ENCODE measurements at places on chromosomes 6 and 20.

GRCh38 chr6:5214570-5215052 lies 46.1 kb downstream of the LYRM4 start:
- peak; percentile 46 for DNase-seq

DNA sequence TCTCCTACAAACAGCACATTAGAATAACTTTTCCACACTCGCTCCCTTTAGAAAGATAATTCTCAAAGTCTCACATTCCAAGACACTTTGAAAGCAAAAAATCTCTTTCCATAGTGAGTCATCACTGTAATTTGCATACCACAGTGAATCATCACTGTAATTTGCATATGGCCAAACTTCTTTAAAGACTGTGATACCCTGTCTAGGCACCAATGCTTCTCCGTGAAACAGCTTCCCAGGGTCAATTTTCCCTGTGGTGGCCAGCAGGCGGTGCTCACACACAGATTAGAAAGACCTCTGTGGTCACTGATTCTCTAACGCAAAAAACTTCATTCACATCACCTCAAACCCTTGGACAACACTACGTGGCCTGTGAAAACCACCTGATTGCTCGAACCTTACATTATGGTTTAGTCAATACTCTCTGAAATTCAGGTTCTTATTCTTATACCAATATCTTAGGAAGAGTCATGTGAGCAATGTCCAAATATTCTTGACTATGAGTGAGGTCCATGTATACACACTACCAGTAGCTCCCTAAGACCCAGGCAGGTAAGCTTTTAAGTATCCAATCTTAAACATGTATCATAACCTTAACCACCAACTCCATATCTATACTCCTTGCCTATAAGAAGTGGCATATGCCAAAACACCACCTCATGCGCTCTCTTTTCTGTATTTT lies 78.5 kb upstream of the PHACTR1 start:
- DNase-seq = peak; percentile 91

DNA sequence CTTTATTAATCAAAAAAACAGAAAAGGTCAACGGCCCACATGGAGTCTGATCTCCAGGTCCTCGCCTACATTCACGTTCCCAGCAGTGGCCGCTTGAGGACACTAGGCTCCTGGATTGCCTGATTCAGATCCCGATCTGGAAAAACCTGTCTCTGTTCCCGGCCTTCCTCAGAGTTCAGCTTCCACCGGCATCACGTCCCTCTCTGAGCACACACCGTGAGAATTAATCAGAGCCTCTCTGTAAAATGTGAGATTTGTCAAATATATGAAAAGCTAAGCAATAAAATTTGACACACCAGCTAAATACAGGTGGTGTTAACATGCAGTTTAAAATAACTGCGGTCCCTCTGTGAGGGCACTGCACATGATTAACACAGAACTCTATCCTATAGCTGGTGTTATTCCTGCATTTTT lies 122.8 kb upstream of the COL21A1 start:
- DNase-seq = peak; percentile 61

DNA sequence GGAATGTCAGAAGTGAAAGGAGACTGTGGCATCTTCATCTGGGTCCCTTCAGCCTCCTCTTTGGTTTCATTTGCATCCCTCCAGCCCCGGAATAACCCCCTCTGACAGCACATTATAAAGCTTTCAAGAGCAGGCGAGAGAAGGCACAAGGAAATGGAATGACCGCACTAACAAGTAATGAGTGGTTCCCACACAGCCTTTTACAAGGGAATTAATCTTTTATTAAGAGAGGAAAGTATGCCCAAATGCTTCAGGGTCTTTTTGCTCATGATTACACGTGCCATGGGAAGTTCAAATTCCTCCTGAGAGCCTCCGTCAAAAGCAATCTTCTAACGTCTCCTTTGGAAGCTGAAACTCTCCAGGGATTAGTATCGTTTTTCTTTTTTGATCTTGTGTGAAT lies 347.0 kb downstream of the BTBD3 start:
- DNase-seq = no peak

DNA sequence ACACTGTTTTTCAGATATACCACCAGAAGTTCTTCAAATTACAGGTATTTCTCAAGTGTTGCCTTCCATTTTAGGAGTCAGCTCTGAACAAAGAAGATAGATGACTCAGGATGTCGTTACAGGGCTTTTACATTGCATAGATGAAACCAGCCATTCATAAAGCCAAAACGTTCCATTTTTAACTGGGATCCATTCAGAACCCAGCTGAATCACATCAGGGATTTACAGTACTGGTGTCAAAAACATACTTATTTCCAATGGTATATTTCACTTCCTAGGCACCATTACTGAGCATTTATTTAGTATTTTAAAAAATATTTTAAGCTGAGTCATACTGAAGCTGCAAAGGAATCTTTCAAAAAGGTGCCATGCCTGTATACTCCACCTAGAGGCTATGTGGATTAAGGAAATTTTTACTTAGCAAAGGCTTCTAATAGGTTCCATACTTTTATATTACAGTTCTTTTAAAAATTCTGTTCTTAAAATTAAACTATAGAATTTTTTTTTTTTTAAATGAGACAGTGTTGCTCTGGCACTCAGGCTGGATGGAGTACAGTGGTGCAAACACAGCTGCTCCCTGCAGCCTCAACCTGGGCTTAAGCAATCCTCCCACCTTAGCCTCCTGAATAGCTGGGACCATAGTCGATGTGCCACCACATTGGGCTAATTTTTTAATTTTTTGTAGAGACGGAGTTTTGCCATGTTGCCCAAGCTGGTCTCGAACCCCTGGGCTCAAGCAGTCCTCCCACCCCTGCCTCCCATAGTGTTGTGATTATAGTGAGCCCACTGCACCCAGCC lies 2.6 kb downstream of the ASF1A start:
- DNase-seq = peak; percentile 55

DNA sequence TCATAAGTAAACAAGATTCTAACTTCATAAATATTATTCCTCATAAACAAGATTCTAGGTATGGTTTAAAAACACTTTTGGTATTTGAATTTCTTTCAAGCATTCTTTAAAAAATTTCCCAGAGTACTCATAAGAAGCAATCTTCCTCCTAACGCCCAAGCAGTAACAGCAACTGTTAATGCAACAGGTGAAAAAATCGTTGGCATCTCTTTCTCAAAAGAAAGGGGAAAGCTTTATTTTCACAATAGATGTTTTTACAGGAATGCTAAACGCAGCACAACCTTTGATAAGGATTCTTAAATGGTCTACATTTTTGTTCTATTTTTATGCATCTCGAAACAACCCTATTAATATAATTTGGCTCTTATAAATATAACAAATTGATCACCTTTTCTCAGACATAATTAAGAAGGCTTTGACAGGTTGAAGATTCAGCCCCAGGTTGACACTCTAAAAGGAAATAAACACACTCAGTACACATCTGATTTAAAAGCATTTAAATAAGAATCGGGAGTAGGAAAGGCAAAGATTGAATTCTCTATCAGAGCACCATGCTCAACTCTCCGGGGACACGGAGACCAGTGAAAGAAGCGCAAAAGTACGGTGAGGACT lies 634 bp downstream of the AHI1 start:
- no peak for DNase-seq

DNA sequence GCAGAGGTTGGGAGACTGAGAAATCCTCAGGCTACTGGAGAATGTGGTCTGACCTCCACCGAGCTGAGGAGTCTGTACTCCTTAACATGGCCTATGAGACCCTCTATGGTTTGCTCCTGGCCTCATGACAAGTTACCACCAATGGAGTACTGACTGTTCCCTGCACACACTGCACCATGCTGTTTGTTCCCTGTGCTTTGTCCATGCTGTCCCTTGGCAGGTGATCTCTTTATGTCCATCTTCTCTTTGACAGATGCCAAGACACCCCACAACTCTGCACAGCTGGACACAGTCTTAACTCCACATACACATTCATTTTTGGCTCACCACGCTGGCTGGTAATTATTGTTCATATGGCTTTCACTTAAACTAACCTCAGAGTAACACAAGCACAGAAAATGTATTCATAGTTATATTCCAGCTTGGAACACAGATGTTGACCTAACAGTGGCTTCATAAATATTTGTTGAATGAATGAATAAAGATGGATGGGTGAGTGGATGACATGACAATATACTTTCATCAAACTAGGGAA lies 258.0 kb downstream of the ATXN1 start:
- DNase-seq = no peak

- no peak for DNase-seq
Measured at GRCh38 chr6:144725736-144726522, 440.8 kb downstream of the UTRN start.

GRCh38 chr6:139500977-139501376 lies 126.5 kb upstream of the CITED2 start:
- no peak for DNase-seq

DNA sequence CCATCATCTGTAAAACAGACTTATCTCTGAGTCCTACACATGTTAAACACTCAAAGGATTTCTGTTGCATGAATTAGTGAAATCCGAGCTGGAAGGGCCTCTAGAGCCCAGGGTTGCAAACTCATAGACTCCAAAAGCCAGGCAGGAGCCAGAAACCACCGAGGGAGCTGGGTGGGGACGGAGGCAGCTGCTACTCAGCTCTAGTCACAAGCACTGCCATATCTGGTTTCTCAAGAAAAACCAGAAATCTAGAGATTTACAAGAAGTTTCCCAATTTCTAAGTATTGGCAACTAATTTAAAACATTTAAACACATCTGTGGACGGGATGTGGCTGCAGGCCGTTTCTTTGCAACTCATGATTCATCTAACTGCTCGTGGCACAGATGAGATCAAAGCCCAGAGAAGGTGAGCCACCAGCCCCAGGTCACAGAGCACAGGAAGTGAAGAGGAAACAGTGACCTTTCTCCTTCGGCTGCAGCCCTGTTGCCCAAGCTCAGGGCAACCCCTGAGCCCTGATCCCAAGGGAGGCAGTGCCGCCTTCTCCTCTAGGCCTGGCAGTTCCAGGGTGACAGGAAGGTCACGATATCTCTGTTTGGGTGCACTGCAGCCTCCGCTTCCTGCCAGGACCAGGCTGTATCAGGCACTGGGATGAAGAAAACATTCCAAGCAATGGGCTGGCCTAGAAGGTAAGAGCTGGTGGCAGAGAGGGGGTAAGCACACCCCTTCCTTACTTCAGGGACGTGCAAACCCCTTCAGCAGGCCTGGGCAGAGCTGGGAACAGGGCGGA lies 26.4 kb upstream of the PTGIS start:
- DNase-seq = peak; percentile 49

DNA sequence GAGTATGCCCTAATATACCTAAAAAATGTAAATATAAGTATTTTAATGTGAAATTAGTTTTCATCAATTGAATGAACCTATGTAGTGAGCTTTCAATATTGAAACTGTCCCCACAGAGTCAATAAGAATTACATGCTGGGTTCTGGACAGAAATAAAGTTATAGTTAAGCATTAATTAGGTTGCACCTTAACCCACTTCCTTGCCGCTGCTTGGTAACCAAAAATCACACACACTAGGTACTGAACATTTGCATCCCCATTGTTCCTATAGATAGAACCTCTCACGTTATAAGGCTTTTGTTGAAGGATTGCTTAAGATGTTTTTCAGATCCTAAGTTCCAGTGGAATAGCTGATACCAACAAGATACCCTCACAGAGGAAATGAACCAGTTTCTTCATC lies 237.1 kb upstream of the OPRM1 start:
- DNase-seq = no peak

- peak; percentile 94 for DNase-seq
Measured at GRCh38 chr6:2853769-2854395, 12.2 kb upstream of the SERPINB1 start.

DNA sequence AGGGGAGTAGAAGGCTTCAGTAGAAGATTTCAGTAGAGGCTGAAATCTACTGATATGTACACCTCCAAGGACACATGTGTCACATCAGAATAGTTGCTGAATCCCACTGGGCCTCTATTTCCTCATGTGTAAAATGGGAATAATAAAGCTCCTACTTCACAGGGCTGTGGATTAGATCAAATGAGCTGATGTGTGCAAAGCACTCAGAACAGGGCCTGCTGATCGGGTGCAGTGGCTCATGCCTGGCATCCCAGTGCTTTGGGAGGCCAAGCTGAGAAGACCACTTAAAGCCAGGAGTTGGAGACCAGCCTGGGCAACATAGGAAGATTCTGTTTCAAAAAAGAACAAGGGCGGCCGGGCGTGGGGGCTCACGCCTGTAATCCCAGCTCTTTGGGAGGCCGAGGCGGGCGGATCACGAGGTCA lies 8.1 kb upstream of the AP5S1 start:
- no peak for DNase-seq

DNA sequence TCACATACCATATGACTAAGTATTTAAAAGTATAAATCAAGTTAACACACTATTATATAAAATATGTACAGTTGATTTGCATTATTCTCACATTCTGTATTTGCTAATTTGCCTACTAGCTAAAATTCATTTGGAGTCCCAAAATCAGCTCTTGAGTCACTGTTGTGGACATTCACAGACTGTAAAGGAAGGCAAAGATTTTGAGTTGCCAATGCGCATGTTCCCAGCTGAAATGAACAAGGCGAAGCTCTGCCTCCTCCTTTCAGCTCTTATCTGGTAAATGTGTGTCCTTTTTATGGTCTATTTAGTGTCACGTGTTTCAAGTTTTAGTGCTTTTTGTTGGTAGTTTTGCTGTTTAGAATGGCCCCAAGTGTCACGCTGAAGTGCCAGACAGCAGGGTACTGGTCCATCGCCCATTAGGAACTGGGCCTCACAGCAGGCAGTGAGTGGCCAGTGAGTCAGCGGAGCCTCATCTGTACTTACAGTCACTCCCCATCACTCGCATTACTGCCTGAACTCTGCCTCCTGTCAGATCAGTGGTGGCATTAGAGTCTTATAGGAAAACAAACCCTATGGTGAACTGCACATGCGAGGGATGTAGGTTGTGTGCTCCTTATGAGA lies 87.2 kb upstream of the ADTRP start:
- peak; percentile 33 for DNase-seq
